ENCODE measurements at places on chromosomes 3 and 15.
A peak's percentile ranks its signal among the peaks of the same experiment; 100 is the strongest.

- DNase-seq = no peak
Observed at GRCh38 chr15:23687143-23687470, at the start of gene NDN. Gene NDN (minus strand): TSS chr15:23687305. CDS start chr15:23687217, 88 bp downstream.

- no peak for DNase-seq
Observed at GRCh38 chr15:29012097-29012496, 126.3 kb downstream of the APBA2 start.

DNA sequence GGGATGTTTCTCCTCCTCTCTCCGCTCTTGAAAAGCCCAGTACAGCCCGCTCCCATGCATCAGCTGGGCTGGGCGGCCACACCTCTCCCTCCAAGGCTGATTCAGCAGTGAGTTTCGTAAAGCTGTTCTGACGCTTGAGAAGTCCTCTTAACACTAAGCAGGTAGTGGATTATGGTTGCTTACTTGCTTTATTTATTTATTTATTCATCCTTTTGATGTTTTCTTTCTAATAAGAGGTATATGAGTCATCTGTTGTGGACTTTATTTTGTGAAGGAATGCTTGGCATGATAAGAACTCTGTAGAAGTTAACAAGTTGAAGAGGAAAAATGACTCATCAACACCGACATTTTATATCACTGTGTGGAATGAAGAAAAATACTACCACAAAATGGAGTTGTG is 285.0 kb downstream of the SQOR start:
- no peak for DNase-seq

- no peak for DNase-seq
Observed at GRCh38 chr3:197546307-197547085, 9.3 kb downstream of the BDH1 start.

GRCh38 chr15:62165104-62165792 is at the start of gene C2CD4B:
Gene C2CD4B (minus strand): TSS chr15:62165285. CDS start chr15:62164984, 301 bp downstream.
- peak; percentile 53 for DNase-seq

GRCh38 chr3:66322436-66322835 is 101.6 kb downstream of the SLC25A26 start:
- no peak for DNase-seq

DNA sequence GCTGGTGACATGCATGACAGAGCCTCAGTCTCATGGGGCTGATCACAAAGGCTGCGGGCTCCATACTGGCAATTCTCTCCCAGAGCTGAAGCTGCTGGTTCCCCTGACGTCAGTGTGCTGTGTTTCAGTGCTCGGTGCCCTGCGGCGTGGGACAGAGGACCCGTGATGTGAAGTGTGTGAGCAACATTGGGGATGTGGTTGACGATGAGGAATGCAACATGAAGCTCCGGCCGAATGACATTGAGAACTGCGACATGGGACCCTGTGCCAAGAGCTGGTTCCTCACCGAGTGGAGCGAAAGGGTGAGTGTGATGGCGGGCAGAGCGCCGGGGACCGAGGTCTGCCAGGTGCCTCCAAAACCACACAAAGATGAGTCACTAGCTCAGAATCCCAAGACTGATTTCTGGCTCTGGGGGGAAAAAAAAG is 62.0 kb upstream of the NR2E3 start:
- no peak for DNase-seq

GRCh38 chr3:12275974-12276650 is 12.8 kb upstream of the PPARG start:
- no peak for DNase-seq

DNA sequence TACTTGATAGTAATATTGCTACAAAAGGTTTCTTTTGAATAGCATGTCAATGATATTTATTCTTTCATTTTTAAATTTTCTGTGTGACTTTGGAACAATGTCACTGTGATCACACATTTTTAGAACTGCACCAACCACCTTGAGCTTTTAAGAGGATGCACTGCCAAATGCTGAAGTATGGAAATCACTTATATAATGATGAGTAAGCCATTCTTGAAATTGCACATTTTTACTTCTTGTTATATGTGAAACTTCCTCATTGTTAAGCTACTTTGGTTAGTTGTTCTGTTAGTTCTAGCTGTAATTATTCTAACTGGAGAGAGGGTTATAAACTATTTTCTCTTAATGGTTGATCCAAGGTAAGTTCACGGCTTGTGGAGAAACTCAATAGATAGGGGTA is 547.5 kb downstream of the ZIC1 start:
- DNase-seq = no peak

DNA sequence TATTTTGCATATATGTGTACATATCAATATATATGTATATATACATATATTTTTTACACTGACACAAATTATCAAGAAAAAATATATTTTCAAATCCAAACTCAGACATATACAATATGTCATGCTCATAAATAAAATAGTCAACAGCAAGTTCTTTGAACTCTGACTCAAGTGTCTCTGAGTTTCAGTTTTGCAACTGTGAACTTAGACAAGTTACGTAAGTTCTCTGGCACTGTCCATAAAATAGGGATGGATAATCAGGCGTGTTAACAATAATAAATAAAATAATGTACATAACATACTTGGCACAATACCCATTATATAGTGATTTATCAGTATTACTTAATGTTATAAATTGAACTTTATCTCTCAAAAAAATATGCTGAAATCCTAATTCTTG is 12.1 kb upstream of the XRN1 start:
- no peak for DNase-seq

- no peak for DNase-seq
Observed at GRCh38 chr15:69328739-69329138, 30.0 kb downstream of the PAQR5 start.

GRCh38 chr15:73677733-73678132 is 6.5 kb upstream of the CD276 start:
- DNase-seq = no peak

DNA sequence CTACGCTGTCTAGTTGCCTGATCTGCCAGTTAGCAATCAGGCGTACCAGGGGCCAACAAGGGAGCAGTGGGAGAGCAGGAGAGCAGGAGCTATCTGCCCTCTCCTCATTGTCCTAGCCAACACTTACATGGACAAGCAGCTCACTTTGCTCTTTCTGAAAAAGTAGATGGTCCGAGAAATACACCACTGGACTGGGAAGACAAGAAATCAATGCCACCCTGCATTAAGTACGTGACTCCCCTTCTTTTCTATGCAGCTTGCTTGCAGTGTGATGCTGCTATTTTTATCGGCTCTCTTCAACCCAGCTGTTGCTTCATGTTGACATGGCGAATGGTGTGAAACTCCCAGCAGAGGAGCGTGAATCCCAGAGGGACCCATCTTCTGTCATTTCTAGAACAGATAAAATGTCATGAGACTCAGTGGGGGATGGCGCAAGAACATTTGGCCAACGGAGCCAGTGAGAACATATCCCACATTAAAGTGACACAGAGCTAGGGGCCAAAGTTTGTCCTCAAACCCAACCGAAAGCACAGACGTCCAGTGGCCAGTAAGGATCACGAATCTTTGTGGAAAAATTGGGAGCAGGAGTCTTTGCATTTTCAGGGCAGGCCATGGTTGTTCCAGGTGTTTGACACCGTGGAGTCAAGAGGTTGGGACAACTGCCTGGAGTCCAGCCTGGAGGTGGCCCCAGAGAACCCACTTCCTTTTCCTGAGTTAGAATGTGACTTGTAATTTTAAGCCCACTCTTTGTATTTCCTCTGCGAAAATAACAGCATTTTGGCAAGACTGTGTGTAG is 53.7 kb upstream of the MEF2A start:
- DNase-seq = no peak

DNA sequence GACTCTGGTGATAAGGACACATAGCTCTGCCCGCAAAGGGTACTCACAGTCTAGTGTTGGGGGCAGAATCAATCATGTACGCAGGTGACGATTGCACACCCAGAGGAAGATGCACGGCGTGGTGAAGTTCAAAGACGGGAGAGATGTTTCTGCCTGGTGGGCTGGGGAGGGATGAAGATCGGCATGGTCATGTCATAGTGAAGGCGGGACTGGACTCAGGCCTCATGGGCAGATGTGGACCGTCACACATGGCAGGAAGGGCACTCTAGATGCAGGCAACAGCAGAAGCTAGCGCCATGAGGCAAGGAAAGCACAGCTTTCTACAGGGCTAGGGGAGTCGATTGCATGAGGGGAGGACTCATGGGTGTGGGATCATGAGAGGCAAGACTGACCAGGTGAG is 240.6 kb downstream of the OPA1 start:
- DNase-seq = no peak

DNA sequence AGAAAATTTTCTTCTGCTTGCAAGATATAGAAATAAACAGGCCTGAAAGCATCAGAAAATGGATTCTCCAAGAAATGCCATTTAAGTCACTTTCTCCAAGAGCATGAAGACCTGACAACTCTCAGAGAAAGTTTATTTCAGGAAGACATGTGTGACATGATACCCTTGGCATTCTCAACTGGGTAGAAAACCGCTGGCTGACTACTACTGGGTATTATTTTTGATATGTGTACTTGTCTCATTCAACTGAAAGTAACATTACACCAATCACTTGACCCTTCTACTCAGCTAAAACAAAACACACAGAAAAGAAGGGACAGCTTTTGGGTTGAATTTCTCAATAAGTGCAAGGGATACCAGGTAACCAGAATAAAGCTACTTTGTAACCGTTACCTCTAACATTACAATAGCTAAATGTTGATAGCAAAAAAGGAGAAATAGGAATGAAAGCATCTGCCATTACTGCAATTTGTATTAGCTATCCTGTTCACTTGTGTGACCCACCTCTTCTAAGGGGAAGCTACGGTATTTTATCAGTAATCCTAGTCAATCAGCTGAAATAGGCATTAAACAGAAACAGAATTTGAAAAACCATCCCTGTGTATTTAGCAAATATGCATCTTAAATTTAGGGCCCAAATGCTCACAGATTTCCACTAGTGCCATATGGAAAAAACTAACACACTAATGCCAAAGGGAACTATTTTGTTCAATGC is 7.3 kb downstream of the TRA2B start:
- no peak for DNase-seq

DNA sequence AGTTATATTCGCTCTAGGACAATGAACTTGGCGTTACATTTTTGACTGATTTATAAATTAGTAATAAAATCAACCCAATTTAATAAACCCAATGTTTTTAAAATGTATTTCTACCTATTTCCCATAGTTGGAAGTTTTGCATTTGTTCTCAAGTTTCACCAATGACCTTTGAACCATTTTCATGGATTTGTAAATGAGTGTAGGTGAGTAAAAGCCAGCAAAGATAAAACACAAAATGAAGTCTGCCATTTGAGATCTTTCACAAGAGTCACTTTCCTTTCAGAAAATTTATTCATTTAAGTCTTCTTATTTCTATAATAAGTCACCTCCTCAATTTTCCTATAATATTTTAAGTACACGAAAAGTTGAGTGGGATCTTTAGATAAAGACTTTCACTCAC is 92.1 kb downstream of the MEIS2 start:
- DNase-seq = no peak

DNA sequence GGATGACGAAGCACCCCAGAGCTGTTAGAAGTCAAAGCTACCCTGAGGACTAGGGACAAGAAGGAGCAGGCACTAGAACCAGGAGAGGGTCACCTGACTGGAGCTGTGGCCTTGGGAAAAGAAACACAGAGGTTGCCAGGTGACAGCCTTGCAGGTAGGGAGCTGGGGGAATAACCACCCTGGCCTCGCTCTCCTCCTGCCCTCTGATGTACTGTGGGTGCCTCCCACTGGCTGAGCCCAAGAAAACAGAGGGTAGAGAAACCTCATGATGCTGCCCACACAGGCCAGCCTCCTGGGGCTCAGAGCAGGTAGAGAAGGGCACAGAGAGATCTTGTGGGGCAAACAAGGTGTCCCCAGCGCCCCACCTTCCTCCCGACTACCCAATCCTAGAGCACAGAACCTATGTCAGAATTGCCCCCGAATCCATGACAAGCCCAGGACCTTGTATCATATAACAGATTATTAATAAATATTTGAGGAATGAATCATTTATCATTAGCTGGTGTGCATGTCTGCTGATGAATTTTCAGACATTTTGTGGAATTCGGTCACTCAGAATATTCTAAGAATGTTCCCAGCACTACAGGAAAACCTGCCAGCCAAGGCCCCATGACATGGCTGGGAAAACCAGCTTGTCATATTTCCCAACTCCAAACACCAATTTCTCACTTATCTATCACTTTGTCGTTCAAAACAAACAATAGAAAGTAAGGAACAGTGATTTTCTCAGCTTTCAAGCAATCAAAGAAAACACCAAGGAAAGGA is 59.8 kb upstream of the MEX3B start:
- DNase-seq = no peak

- no peak for DNase-seq
Observed at GRCh38 chr3:8775181-8775580, 5.8 kb upstream of the OXTR start.

DNA sequence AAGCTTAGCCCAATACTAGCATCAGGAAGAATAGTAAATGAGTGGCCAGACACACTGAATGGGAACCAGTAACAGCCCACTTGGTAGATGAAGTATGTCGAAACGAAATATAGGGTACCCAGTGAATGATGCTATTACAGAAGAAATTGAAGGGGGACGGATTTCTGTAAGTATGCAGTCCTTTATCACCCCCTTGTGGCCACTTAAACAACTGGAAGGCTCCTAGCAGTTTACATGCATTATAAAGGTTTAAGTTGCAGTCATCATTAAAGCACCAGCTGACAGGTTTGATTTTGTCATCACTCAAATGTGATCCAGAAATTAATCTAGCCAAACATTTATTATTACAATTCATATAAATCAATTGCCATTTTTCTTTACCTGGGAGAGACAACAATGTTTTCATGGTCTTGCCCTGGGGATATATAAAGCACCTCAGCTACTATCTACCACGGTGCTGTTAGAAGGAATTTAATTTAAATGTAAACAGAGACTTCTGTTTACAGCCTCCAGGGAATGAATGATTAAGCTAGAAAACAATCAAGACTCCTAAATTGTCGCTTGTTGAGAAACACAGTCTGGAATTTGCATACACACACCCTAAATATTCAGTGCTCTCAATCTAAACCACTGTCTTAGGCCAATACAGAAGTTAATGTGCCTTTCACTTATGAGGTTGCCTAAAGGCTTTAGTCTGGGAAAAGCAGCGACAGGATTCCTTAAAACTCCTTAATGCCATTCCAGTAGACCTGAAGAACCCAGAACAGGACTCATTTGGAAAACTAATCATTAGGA is 7.8 kb downstream of the EIF1B start:
- no peak for DNase-seq

DNA sequence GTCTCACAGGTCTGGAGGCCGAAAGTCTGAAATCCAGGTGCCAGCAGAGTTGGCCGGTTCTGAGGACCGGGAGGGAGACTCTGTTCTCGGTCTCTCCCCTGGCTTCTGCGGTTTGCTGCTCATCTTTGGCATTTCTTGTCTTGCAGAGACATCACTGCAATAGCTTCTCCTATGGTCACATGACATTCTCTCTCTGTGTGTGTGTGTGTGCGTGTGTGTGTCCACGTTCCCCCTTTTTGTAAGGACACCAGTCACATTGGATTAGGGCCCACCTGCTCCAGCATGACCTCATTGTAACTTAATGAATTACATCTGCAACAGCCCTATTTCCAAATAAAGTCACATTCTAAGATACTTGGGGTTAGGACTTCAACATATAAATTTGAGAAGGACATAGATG is 12.4 kb upstream of the ATP10A start:
- DNase-seq = no peak

- DNase-seq = no peak
Observed at GRCh38 chr3:125318167-125318865, 56.8 kb downstream of the ZNF148 start.

- no peak for DNase-seq
Observed at GRCh38 chr15:66142285-66142684, 111.3 kb downstream of the MEGF11 start.

Data from activated T-cell treated with anti-CD3 and anti-CD28 coated beads, Interleukin-2, amount 50 U/mL, for 24 hours (primary cell).